GM04504 (cell line): ENCODE measurements at places on chromosomes 4 and X.

- no peak for DNase-seq
These were observed 158.5 kb downstream of the DHRSX start for GRCh38 chrX:2342281-2342688.

DNA sequence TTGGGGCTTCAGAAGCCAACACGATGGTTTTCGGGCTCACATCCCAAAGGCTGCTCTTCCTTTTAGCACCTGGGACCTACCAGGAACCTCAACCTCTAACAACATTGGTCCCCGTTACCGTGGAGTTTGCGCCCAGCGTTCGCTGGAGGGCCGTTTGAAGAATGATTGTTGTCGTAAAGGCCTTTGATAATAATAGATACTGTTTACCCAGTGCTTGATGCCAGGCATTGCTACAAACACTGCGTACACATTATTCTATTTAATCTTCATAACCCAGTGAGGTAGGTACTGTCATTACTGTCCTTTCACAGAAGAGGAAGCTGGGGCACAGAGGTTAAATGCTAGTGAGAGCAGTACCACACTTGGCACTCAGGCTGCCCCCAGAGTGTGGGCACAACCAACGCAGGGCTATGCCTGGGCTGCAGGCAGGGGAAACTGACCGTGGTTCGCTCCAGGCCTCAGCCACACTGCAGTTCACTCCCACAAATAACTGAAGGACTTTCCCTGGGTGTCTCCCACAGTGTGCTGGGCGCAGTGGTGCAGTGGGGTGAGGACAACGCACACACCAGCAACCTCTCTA is 1.0 kb upstream of the ACSL1 start:
- no peak for DNase-seq

DNA sequence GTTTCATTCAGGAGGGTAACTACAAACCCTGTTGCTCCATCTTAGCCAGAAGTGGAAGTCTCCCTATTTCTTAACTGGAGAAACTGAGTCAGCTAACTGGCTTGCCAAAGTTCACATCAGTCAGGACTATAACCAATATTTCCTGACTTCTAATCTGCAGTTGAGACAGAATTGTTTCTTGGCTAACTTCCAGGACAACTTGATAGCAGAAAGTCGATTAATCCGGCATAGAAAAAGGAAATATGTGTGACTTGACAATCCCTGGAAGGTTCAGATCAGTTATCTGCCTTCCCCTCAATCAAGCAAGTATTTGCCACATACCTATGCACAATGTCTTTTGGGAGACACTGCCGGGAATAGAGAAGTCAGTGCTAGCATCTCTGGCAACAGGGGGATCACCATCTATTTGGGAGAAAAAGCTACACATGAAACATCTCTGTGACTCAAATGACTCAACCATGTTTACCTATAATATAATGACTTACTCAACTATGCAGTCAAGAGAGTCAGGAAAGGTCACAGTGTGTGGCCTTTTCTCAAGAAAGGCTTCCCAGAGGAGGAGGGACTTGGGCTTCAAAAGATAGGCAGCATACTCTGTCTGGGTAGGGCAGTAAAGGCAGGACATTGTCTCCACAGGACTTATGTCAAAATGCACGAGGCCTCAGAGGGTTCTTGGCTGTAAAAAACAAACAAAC is 12.4 kb upstream of the LONRF3 start:
- DNase-seq = no peak

DNA sequence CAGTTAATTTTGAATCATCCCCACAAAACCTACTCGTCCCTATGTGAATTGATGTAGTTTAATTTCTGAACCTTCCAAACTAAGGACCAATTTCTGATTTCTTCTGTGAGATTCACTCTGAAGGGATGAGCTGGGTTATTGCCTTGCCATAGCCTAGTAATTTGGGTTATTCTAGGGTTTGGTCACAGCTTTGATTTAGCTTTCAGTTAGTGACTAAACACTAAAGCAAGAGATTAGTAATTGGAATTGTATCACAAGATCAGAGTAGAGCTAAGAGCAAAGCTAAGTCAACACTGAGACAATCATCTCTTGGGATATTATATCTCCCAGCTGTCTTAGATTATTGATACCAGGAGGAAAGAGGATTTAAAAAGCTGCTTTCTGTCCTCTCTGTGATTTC is 588.0 kb downstream of the CCSER1 start:
- DNase-seq = no peak

DNA sequence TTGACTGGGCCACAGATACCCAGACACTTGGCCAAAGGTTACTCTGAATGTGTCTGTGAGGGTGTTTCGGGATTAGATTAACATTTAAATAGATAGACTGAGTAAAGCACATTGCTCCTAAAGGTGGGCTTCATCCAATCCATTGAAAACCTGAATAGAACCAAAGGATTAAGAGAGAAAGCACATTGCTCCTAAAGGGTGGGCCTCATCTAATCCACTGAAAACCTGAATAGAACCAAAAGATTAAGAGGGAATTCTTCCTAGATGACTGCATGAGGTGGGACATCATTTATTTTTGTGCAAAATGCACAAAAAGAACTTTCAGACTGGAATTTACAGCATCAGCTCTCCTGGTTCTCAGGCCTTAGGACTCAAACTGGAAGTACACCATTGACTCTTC is 351.2 kb upstream of the PCDH10 start:
- DNase-seq = no peak

DNA sequence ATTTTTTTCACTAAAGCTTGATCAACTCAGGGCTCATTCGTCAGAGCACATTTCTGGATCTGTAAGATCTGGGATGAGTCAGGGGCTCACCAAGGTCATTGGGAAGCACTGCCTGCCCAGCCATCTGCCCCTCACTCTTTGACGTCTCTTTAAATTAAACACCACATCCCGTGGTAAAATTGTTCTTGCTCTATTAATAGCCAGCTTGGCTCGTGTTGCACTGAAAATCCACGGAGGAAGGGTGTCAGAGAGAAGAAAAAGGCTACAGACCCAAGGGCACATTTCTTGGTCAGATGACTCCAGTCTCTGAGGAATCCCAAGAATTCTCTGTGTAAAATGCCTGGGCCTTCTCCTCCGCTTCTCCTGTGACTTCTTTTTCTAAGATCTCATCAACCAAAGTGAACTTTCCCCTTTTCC is 45.7 kb upstream of the GATB start:
- peak; percentile 69 for DNase-seq

GRCh38 chr4:31548021-31548420 is 827.9 kb downstream of the PCDH7 start:
- no peak for DNase-seq

- DNase-seq = peak; percentile 93
These were observed at the start of gene UBA6 for GRCh38 chr4:67700738-67701516. Gene UBA6, minus strand, starts transcription at chr4:67701155. Its CDS starts 36 bp downstream, at chr4:67701119.

DNA sequence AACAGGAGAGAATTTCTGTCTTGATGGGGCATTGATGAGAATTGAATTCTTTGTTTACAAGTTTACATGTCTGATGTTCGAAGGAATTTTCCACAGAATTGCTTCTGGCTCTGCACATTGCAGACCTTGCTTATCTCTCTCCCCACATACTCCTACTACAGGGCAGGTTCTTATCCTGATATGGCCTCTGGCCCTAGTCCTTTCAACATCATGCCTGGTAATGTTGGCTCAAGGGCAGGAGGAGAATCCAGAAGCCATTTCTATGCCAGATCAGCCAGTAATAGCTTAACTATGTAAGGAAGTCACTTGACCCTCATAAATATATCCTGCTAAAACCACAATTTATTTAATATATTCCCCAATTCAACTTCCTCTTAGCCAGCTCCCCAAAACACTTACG is 24.3 kb upstream of the TSPAN5 start:
- no peak for DNase-seq

DNA sequence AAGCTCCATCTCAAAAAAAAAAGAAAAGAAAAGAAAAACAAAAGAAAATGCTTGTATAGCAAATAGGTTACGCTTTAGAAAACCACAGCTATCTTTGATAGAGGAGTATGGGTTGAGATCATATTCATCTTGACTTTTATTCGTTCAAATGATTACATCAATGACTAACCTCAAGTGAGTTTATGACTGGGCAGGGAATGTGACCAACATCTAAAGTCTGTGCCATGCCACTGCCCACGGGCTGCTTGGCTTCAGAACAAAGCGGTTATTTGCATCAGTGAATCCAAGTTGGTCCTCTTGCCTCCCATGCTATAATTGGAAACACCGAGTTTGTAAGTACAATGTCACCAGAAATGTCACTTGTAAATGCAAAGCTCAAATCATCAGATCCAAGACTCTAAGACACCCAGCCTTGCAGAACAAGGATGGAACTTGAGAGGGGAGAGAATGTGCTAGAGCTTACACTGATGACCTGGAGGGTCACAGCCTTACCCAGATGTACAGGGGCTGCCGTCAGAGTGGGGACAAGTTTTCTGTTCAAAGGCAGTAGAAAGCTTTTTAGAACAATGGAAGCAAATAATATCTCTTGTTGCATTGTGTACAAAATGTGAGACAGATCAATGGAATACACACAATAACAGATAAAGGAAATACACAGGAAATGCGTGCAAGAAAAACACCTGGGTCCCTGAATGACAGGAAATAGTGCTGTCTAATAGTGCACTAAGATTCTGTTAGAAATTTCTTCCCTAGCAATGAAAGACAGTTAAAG is 8.4 kb upstream of the OPN1LW start:
- DNase-seq = no peak

GRCh38 chr4:88144866-88145300 is 13.6 kb downstream of the ABCG2 start:
- DNase-seq = no peak

DNA sequence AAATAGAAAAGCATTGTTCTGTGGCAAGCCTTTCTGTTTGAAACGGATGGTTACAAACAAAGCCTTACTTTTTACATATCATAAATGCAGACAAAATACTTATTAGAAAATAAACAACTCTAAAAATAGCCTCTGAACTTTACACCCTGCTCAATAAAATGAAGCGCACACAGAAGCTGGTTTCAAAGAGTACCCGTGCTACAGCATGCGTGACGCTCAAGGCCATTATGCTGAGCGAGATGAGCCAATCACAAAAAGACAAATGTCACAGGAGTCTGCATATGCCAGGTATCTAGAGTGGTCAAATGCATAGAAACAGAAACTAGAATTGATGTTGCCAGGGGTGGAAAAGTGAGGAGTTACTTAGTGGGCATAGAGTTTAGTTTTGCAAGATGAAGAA is 326.5 kb upstream of the GATB start:
- DNase-seq = no peak

- no peak for DNase-seq
These were observed 787 bp upstream of the TET2 start for GRCh38 chr4:105145903-105146275.

GRCh38 chr4:10078481-10079233 is 37.9 kb downstream of the WDR1 start:
- DNase-seq = no peak

DNA sequence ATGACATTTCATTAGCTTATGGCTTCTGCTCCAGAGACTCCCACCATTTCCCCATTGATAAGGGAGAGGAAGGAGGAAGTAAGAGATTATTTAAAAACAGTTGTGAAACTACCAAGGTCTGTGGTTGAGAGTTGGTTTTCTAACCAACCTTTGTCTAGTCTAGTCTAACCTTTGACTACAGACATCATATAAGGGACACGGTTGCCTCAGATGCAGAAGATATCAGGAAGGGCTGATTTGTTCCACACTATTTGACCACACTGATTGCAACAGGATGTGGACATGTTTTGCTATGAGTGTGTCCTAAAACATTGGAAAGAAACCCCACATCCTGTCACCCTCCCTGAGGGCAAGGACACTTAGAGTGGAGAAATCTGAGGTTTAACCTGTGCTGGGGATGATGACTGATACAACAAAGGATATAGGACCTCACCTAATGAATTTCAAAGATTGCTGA is 53.0 kb downstream of the COQ2 start:
- peak; percentile 40 for DNase-seq

GRCh38 chr4:38085751-38086150 is 125.6 kb downstream of the PTTG2 start:
- DNase-seq = no peak
